ENCODE measurements at places on chromosomes 7 and 10.

GRCh38 chr7:51456-52068, 140.8 kb upstream of the FAM20C start:
- no peak for DNase-seq

DNA sequence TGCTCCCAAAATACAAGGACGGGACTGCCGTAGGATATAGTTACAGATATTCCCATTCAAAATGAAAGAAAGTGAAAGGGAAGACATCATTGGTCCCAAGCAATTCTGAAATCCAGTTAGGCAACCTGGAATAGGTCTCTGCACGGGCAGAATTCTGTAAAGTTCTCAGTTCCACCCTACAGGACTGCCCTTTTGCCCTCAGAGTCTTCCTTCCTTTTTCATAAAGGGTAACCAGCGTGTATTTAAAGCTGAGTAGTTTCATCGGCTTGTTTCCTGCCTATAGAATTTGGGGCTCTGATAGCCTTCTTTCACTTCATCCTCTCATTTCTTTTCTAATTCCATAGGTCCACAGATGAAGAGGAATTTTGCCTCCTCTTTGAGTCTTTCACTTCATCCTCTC, 20.0 kb downstream of the COPG2 start:
- DNase-seq = no peak

- DNase-seq = no peak
Measured at GRCh38 chr7:25804154-25804553, 347.8 kb upstream of the NFE2L3 start.

DNA sequence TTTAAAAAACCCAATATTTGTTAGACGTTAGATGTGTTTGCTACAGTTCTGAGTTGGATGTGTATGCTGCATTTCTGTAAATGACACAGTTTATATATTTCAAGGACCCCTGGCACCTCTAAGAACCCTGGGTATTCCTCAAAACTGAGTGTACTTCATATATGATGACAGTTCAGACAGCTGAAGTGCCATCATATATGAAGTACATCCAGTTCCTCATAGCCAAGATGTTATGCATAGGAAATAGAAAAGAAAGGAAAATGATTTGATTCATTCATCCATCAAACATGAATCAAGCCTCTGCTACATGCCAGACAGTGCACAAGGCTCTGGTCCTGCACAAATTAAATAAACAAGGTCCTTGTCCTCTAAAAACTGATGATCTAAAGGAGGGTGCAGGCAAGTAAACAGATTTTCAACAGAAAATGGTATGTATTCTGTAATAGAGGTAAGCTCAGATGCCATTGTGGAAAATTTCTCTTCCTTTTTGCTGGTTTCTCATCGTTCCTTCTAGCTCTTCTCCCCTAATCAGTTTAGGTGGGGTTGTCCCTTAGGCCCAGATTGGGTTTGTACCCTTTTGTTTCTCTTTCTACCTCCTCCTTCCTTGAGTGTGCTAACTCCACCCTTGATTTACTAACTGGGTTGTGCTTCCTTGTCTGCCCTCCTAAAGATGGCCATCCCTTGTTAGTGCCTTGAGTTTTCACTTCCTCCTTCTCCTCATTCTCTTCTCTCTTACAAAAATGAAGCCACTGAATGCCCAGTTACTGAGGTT, 25.3 kb upstream of the SMIM30 start:
- DNase-seq = no peak

DNA sequence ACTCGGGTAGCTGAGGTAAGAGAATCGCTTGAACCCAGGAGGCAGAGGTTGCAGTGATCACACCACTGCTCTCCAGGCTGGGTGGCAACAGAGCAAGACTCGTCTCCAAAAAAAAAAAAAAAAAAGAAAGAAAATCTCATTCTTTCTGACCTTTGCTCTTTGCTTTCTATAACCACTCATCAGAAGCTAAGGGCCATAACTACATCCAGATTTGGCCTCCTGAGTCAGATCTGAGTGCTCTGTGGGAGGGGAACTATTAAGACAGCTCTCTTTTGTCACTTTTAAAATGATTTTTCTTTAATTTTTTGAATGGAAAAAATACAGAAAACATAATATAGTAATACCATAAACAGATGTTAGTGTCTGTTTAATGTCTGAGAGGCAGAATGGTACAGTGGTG, 210.1 kb downstream of the KIAA1217 start:
- DNase-seq = no peak

DNA sequence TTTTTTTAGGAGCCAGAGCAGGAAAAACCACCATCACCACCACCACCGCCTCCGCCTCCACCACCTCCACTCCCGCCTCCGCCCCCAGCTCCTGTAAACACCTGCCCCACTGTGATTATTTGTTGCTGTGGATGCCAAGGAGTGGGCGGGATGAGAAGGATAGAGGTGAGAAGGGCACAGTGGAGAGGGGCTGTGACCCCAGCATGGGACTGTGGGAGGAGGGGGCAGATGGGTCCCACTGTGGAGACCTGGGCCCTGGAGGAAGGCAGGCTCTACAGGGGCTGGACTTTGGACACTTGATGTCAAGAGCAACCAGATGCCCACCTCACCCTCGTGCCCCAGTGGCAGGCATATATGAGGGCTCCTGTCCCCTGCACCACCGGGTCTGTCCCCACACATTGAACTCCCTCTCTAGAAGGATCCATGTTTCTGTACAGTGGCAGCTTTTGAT, 24.7 kb downstream of the ANTXRL start:
- no peak for DNase-seq

GRCh38 chr7:106059556-106059955, 52.6 kb downstream of the SYPL1 start:
- peak; percentile 54 for DNase-seq

DNA sequence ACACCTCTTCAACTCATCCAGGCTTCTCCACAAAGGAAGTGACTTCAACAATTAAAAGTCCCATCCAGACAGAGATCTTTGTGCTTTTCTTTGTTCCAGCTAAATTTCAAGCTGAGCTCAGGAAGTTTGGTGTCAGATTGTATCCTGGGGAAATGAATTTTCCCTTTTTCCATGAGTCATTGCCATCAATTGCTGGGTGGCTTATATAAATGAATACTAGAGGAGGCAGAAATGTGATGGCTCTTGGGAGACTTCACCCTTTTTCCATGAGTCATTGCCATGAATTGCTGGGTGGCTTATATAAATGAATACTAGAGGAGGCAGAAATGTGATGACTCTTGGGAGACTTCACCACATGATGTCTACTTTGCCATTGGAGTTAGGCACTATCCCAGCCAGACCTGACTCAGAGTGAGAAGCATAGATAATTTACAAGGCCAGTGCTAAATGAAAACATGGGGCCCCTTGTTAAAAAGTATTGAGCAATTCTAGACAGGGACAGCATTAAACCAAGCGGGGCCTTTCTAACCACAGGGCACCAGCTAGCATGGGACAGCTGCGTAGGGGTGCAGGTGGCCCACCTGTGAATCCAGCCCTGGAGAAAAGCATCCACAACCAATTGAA, 339.2 kb upstream of the PODXL start:
- DNase-seq = peak; percentile 65

DNA sequence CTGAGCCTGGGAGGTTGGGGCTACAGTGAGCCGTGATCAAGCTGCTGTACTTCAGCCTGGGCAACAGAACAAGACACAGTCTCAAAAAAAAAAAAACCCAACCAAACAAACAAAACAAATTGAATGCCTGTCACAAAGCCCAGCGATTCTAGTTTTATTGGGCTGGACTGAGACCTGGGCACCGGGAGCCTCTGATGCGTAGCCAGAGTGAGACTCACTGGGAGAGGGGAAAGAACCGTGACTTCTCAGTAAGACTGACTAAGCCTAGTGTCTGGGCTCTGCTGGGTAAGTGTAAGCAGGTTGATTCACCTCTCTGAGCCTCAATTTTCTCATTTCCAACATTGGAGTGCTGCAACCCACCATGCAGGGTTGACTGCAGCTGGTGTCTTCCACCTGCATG, 10.1 kb upstream of the LEP start:
- DNase-seq = no peak

DNA sequence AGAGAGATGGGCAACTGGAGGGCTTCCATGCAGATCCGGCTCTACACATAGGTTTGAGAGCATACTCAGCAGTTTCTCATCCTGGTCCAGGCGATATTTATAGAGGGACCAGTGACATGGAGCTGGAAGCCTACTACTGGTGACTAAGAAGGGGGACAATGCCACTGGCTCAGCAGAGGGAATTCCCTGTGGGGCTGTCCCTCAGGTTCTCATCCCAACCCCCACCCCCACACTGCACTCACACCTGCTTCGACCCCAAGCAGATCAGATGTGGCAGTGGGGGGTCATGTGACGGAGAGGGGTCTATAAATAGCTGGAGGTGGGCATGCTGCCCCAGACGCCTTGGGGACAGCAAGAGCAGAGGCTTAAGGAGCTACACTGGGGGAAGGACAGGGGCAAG, at the start of gene CLCN1:
Gene CLCN1 (plus strand): TSS at position 336 of the 400 bp plus-strand sequence. CDS start 102 bp downstream, outside the sequence.
- no peak for DNase-seq

- DNase-seq = no peak
Measured at GRCh38 chr7:22425361-22425760, 68.4 kb upstream of the RAPGEF5 start.

DNA sequence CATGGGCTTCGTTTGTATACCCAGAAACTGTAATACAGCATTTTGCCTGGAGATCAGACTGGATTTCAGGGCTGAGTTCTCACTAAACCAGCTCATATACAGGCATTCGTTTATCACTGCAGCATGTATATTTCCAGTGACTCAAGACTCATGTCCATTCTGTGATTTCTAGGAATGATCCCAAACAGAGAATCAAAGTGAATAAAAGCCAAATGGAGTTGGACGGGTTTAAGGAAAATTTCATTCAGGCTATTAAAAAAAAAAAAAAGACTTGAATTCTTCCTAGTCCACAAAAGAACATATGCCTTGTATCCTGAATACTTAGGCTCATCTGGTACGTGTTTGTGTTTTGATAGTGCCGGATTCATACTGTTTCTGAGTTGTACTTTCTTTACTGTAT, 46.8 kb downstream of the TET1 start:
- DNase-seq = no peak

DNA sequence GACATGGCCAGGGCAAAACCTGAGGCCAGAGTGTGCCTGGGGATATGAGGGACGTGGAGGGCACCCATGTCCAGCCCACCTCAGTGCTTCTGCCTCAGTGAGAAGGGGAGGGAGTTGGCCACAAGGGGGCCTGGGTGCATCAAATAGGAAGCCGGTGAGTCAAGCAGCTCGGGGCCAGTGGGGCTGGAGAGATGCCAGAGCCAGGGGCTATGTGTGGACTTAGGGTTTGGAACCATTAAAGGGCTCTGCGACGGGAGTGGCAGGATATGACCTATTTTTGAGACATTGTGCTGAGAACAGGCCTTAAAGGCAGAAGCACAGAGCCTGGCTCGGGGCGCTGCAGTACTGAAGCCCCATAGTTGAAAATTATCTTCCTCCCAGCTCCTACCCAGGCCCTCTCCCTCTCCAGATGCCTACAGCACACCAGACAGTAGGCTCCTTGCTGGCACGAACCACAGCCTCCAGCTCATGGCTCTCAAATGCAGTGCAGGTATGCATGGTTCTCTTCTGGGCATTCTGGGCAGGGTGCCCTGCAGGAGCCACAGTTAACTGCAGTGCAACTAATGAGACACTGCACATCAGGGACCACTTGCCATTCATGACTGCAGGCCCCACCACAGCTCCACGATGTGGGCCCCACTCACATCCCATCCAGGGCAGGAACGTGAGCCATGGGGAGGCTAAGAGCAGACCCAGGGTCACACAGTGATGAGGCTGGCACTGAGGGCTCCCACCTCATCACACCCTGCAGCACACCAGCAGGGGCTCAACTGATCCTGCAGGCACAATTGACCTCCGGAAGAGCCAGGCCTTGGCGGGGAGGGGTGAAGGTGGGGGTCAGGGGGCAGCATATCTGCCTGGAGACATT, 7.2 kb upstream of the PGAM2 start:
- DNase-seq = peak; percentile 67

GRCh38 chr7:155222573-155222972, 75.1 kb upstream of the INSIG1 start:
- DNase-seq = no peak

DNA sequence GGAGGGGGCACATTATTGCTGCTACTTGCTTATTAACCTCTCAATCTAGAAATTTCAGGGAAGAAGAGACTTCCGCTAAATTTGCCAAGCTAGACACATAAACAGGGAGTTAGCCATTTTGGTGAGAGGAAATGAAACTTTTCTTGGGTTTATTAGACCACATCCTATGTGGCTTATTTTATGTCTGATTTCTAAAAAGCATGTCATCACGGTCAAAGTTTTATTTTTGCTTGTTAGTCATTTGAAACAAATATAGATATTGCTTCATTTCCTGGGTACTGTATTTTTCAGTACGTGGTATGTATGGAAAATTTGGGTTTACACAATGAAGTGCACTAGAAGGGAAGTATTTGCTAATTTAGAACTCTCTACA, 144.1 kb downstream of the TCF7L2 start:
- peak; percentile 94 for DNase-seq

GRCh38 chr10:103761075-103761920, 94.1 kb downstream of the SH3PXD2A start:
- DNase-seq = peak; percentile 63

DNA sequence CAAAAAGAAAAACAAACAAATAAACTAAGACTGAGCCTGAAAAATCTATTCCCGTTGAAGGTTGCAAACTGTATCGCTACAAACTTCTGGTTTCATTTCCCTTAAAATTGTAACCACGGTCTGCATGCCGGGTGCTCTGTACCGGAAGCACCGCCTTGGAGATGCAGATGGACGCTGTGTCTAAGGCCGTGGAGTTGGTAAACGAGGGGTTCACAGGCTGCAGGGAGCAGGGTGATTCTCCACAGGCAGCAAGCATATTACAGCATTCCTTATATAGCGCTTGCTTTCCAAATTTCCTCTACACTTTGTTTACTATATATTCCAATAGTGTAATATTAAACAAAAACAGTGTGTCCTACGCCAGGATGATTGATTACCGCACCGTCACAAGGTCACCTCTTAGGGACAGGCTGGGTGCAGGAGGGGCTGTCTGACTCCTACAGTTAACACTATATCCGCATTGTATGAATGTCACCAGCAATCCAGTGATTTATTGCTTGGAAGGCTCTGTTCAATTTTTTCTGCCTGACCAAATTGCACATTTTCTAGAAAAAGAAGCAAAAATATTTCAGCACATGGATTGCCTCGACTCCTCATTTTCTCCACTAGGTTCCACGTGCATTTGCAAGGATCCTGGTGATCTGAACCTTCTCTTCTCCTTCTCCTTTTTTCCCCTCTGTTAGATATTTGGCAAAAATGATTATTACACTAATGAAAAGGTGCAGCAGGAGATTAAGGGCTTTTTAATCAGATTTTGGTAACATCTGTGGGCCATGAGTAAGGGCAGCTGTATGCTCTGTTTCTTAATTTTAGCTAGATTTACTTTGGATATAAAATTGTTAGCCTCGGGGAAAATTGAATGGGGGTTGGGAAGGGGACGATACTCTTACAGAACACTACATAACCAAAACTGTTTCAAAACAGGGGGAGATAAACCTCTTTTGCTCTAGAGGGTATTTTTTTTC, 325.8 kb upstream of the MGMT start:
- DNase-seq = peak; percentile 69

DNA sequence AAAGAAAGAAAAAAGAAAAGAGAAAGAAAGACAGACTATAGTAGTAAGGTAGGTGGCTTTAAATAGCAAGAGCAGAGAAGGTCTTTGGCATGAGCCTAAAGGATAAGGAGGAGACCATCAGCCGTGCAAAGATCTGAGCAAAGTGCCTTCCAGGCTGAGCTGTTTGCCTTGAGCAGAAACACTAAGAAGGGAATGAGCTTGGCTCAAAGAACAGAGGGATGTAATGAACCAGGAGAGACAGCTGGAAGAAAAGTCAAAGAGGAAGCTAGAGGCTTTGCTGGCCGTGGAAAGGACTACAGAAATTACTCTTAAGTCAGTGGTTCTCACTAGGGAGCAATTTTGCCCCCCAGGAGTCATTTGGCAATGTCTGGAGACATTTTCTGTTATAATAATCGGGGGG, 228.6 kb downstream of the FGFR2 start:
- no peak for DNase-seq

- DNase-seq = no peak
Measured at GRCh38 chr7:11077816-11078215, 104.1 kb downstream of the PHF14 start.
